ENCODE measurements at places on chromosomes 6 and 20. TPM values are rescaled to one million over a fixed set of nuclear protein-coding genes. Genes with fewer than 3 reads are reported as not detected.

- DNase-seq = no peak
- H3K27me3 ChIP-seq = no peaks in the 10 kb centered on the region
- no peak overlapping the region for H3K4me3 ChIP-seq
- peak overlapping the region; percentile 33 for H3K27ac ChIP-seq
- H3K36me3 ChIP-seq = no peaks in the 10 kb centered on the region
These were observed 60.9 kb downstream of the SAMD3 start for GRCh38 chr6:130161683-130162404.

DNA sequence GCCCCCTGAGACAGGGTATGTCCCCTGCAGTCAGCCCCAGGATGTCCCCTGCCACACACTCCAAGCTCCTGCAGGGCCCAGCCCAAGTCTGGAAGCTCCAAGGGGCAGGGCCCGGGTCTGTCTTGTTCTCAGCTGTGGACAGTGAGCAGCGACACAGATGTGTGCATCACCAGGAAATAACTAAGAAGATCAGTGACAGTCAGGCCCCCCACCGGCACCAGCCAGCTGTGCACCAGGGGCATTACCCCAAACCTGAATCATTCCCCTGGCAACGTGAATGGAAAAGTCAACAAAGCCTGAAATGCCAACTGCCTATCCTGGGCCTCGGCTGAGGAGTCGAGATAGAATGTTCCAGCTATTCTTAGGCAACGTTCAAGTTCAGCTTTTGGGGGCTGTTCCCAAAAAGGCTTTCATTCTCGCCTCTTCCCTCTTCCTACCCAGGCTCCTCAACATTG lies 105.0 kb downstream of the PREX1 start:
- H3K4me3 ChIP-seq = no peak overlapping the region
- H3K36me3 ChIP-seq = peaks cover 22% of the 10 kb centered on the region
- H3K4me1 ChIP-seq = peaks cover 64% of the 10 kb centered on the region
- peak overlapping the region; percentile 80 for H3K27ac ChIP-seq

The PPP1R3G gene
- 0.41 TPM for total RNA-seq

- H3K27me3 ChIP-seq = no peaks in the 10 kb centered on the region
- H3K36me3 ChIP-seq = no peaks in the 10 kb centered on the region
- H3K4me1 ChIP-seq = peaks cover 43% of the 10 kb centered on the region
- peak within 1 kb of the TSS; percentile 66 for H3K27ac ChIP-seq
These were observed at the start of gene NRM for GRCh38 chr6:30690403-30691207. Gene NRM, minus strand, starts transcription at chr6:30690984. Its CDS starts 10 bp downstream, at chr6:30690974.

The BMP7 gene
- 0.74 TPM for total RNA-seq

Measured in lower lobe of right lung (tissue), 2 donors.